Retinal pigment epithelial cell (primary cell): ENCODE measurements at places on chromosomes 16 and 17.

DNA sequence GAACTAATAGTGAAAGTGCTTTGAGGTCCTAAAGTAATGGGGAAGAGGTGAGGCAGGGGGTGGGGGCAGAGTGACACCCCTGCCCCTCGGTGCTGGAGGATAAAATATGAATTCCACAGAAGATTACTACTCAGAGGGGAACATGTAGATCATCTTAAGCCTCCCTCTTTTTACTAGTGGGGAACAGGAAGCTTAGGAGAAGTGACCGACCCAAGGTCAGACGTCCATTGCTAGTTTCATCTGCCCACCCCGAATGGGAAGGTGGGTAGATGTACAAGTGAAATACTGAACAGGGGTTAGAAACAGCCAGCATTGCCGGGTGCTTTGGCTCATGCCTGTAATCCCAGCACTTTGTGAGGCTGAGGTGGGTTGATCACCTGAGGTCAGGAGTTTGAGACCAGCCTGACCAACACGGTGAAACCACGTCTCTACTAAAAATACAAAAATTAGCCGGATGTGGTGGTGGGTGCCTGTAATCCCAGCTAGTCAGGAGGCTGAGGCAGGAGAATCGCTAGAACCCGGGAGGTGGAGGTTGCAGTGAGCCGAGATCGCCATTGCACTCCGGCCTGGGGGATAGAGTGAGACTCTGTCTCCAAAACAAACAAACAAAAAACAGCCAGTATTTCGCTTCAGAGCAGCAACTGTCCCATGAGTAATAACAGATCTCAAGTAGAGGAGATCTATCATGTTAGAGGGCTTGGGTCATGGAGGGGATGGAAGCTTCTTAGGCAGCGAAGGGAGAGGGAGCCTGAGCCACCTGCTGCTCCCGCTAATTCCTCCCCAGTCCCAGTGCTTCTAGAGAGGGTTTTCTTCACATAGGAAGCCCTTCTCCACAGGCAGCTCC, 1.2 kb upstream of the NR1D1 start:
- no peak for DNase-seq

DNA sequence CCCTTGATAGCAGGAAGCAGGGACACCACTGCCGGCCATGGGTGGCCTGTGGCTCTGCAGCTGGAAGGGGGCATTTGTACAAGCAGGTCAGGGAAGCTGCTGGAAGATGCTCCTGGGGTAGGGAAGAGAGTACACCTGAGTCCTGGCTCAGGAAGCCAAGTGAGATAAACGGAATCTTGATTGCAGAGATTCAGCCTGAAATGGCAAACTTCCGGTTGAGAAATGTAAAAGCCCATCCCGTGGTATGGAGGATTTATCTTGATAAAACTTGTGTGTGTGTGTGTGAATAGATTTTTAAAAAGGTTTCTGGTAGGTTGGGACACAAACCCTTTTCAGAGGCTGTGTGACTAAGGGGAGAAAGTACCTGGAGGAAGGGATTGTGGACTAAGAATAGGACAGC, 29.6 kb downstream of the C17orf100 start:
- no peak for DNase-seq

DNA sequence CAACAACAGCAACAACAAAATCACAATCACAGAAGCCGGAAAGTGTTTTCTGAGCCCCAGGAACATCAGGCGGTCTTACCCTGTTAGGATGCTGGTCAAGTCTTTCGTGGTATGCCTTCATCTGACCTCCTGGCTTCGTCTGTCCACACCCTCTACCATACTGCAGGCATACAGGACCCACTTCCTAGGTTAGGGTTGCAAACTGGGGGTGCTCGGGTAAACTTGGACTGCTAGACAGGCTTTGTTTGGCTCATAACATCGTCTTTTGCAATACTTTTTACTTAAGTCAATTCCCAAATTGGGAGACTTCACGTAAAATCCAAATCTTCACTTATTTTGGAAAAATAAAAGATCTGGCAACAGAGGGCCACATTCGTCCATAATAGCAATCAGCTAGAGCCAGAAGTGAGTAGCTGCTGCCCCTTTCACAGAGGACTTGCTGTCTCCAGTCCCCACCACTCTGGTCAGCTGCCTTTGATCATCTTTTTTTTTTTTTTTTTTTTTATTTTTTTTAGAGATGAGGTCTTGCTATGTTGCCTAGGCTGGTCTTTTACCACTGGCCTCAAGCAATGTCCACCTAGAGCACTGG, 30.0 kb downstream of the CHD9 start:
- DNase-seq: no peak

GRCh38 chr16:13109171-13109570, 207.8 kb downstream of the SHISA9 start:
- DNase-seq: no peak

- no peak for DNase-seq
Measured at GRCh38 chr16:64983231-64983630, 138.6 kb downstream of the CDH11 start.

GRCh38 chr16:27444470-27444869, 42.5 kb downstream of the IL21R start:
- DNase-seq: no peak

- DNase-seq: no peak
Measured at GRCh38 chr17:290626-291025, 62.0 kb downstream of the RPH3AL start.

DNA sequence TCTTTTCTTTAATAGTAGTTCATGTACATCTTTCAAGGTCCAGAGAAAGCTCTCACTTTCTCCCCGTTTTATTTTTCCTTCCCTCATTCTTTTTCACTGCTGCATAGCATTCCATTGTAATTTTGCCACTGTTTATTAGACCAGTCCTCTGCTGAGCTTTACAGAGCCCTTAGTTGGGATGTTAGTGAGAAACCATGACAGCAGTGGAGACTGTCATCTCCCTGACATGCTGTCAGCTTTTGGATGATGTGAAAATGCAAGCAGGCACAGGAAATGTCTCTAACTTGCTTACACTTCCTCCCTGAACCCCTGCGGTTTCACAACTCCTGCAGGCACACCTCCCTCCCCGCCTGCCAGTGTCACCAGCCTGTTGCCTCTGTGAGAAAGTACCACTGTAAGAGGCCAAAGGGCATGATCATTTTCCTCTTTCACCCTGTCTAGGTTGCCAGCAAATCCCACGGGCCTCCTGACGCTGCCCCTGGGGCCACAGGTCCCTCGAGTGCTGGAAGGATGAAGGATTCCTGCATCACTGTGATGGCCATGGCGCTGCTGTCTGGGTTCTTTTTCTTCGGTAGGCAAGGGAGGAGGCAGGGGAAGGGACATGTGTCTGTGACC, at the start of gene ITGAL:
Gene ITGAL, plus strand, starts transcription at position 415 of the 615 bp plus-strand sequence. Its CDS starts 96 bp downstream, at position 511.
- DNase-seq: no peak

- DNase-seq: no peak
Measured at GRCh38 chr17:17798010-17798556, 38.7 kb downstream of the SREBF1 start.

- no peak for DNase-seq
Measured at GRCh38 chr17:68587847-68588246, 13.3 kb downstream of the FAM20A start.

DNA sequence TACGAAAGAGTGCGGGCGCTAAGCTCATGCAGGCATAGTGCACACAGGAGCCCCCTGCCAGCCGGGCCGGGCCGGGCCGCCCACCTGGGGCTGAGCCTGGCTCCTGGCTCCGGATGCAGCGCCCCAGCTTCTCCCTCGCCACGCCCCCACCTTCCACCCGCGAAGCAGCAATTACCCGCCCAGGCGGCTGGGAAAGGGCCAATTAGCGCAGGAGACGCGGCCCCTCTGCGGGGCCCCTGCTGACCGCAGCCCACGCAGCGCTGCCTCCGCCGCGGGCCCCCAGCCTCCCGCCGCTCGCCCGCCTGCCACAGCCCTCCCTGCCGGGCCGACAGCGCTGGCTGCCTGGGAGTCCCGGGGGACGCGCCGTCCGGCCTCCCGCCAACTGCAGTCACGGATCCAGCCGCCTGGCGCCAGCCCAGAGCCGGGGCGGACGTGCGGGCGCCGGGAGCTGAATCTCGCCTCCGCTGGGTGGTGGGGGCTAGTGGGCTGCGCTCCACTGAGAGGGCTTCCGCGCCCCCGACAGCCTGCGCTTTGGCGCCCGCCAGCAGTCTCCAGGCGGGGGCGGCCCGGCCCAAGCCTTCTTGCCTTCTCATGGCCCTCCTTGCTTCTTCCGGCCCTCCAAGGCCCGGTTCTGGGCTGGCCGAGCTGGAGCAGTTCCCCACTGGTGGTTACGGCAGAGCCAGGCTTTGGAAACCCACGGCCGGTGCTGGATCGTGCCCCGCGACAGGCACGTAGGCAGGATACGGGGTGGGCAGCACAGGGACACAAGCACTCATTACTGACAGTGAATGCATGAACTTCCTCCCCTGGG, 14.9 kb upstream of the CBFB start:
- DNase-seq: no peak

DNA sequence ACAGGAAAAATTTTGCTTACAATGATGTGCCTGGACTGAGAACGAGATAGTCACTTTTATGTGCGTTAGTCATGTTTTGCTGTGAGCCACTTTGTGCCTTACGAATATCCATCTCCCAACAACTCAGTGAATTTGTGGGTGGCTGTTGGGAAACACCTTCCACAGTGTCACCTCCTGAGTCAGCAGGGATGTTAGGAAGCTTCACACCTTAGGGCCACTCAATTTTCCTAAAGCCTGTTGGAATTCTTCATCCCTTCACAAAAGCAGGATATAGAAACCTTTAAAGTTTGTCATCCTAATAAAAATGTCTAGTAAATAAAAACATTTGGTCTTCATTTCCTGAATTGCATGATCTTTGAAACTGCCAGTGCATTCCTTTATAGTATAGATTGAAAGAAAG, 4.3 kb upstream of the KRTAP3-1 start:
- DNase-seq: no peak

GRCh38 chr17:44004077-44004760, at the start of gene NAGS:
Gene NAGS, plus strand, starts transcription at chr17:44004622. Its CDS starts 42 bp downstream, at chr17:44004664.
- DNase-seq: no peak

DNA sequence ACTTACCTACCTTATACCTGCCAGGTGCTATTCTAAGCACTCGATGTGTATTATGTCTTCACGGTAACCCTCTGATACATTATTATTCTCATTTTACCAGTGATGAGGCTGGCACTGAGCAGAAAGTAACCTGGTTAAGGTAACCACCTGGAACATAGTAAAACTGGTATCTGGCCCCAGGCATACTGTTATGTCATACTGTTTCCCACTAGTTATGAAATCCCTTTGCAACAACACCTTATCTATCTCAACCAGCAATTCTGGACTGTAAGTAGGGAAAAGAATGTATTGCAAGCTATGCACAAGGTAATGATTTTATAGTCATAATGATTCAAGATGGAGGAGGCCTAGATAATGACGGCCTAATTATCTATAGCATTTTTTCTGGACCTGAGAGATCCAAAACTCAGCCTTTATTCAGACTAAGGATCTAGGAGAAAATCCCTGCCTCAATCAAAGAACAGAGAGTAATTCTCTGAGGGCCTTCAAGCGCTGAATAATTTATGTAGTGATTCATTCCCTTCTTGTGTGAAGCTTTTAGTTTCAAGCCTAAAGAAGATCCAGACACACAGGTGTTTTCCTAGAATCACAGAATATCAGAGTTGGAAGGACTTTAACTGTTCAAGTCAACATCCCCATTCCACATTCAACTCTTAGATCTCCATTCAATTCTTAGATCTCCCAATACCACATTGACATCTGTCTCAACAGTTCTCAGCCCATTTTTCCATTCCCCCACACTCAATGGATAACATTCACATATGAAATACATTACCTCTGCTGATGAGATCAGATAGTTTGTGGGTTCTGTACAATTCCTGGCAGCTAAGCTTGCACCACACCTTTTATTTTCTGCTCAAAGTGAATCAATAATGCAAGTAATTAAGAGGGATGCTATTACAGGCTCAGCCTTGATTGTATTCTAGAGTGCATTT, 14.9 kb upstream of the MMD start:
- DNase-seq: no peak
